Esophagus squamous epithelium (tissue), 5 donors: ENCODE measurements at places on chromosomes 7 and 10.

- H3K27me3 ChIP-seq, result no peaks in the 10 kb centered on the region
- H3K4me3 ChIP-seq, result no peak within 1 kb of the TSS
- H3K36me3 ChIP-seq, result no peaks in the 10 kb centered on the region
- H3K4me1 ChIP-seq, result peaks cover 14% of the 10 kb centered on the region
Observed at GRCh38 chr7:100655908-100656674, at the start of gene ACTL6B. Gene ACTL6B, minus strand, starts transcription at chr7:100656448. Its CDS starts 94 bp downstream, at chr7:100656354.

- peak overlapping the region; percentile 76 for H3K27ac ChIP-seq
- H3K36me3 ChIP-seq, result peaks cover 6% of the 10 kb centered on the region
- H3K27me3 ChIP-seq, result no peaks in the 10 kb centered on the region
- peak overlapping the region; percentile 18 for H3K4me3 ChIP-seq
Observed at GRCh38 chr10:102783568-102783967, 39.8 kb downstream of the WBP1L start.

GRCh38 chr10:19937989-19938388 is 121.8 kb downstream of the PLXDC2 start:
- H3K4me1 ChIP-seq, result peaks cover under 1% of the 10 kb centered on the region
- no peaks in the 10 kb centered on the region for H3K36me3 ChIP-seq
- DNase-seq, result no peak
- H3K4me3 ChIP-seq, result no peak overlapping the region

- H3K27ac ChIP-seq, result no peak overlapping the region
- no peak overlapping the region for H3K4me3 ChIP-seq
- no peaks in the 10 kb centered on the region for H3K36me3 ChIP-seq
- DNase-seq, result no peak
- no peaks in the 10 kb centered on the region for H3K27me3 ChIP-seq
Observed at GRCh38 chr10:16904639-16905061, 87.4 kb upstream of the RSU1 start.

- H3K4me1 ChIP-seq, result no peaks in the 10 kb centered on the region
- no peak for DNase-seq
- no peaks in the 10 kb centered on the region for H3K27me3 ChIP-seq
- no peak overlapping the region for H3K4me3 ChIP-seq
- H3K36me3 ChIP-seq, result no peaks in the 10 kb centered on the region
Observed at GRCh38 chr7:40622941-40623501, 488.2 kb downstream of the SUGCT start.

DNA sequence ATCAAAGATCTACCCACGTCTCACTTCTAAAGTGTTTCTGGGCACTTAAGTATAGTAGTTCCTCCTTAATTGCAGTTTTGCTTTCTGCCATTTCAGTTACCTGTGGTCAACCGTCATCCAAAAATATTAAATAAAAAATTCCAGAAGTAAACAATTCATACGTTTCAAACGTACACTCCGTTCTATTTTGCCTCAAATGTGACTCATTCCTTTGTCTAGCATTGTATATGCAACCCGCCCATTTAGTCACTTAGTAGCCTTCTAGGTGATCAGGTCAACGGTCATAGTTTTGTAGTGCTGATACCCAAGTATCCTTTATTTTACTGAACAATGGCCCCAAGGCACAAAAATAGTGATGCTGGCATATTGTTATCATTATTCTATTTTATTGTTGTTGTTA is 33.8 kb downstream of the HGF start:
- DNase-seq, result no peak
- H3K4me3 ChIP-seq, result no peak overlapping the region
- no peaks in the 10 kb centered on the region for H3K36me3 ChIP-seq
- H3K27ac ChIP-seq, result no peak overlapping the region
- H3K27me3 ChIP-seq, result no peaks in the 10 kb centered on the region
- H3K4me1 ChIP-seq, result no peaks in the 10 kb centered on the region

DNA sequence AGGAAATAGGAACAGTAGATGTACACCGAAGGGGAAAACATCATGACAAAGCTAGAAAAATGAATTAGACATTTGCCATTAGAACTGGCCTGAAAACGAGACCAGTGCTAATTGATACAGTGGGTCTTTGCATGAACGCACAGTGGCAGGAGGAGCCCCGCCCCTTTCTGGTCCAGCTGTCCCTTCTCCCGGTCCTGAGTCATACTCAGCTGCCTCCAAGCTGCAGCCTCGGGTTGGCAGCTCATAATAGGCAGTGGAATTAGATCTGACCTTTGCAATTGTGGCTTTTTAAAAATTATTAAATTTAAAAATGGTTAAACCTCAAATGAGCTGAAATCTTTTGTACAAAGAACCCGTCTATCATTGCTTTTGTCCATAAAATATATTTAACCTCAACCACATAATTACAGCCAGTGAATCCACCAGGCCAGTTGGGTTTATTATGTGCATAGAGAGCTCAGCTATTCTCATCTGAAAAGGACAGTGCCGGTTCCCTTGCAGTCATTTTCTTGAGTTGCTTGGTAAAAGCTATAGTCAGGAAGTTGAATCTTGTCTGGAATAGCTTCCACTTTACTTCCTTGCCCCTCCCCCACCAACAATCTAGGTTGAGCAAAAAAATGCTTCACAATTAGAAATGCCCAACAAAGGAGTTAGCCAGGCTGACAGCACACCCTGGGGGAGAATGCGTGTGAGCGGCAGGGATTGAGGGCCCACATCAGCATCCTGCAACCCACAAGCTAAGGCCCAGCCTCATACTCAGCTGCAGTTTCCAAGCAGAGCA is 147.1 kb downstream of the BUB3 start:
- H3K4me3 ChIP-seq, result no peak overlapping the region
- H3K27ac ChIP-seq, result no peak overlapping the region
- no peak for DNase-seq
- H3K36me3 ChIP-seq, result no peaks in the 10 kb centered on the region
- no peaks in the 10 kb centered on the region for H3K27me3 ChIP-seq

GRCh38 chr10:28915989-28916588 is 238.8 kb downstream of the BAMBI start:
- H3K4me1 ChIP-seq, result no peaks in the 10 kb centered on the region
- H3K27ac ChIP-seq, result no peak overlapping the region
- peaks cover 22% of the 10 kb centered on the region for H3K27me3 ChIP-seq
- DNase-seq, result no peak
- no peaks in the 10 kb centered on the region for H3K36me3 ChIP-seq

- H3K36me3 ChIP-seq, result no peaks in the 10 kb centered on the region
- H3K27ac ChIP-seq, result no peak overlapping the region
- no peak overlapping the region for H3K4me3 ChIP-seq
- no peaks in the 10 kb centered on the region for H3K4me1 ChIP-seq
Observed at GRCh38 chr10:6044060-6044459, 18.1 kb downstream of the IL2RA start.

DNA sequence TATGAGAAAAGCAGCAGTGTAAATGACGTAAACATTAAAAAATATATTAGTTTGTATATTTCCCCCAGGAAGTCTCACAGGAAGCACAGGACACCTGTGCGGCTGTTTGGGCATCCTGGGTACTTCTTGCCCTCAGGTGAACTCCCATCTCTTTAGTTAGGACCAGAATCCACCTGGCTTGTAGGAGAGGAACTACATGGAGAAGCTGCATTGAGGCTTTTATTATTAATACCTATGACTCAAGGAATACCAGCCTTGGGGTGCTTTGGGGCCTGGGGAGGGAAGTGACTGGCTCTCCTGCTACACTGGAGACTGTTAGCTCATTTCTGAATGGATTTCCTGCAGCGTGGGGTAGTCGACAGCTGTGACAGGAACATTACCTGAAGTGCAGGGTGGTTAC is 40.0 kb upstream of the GSDME start:
- no peak overlapping the region for H3K27ac ChIP-seq
- no peaks in the 10 kb centered on the region for H3K27me3 ChIP-seq
- no peak for DNase-seq
- H3K4me1 ChIP-seq, result no peaks in the 10 kb centered on the region
- H3K4me3 ChIP-seq, result no peak overlapping the region
- no peaks in the 10 kb centered on the region for H3K36me3 ChIP-seq

GRCh38 chr10:3683560-3683959 is 101.4 kb downstream of the KLF6 start:
- peaks cover 7% of the 10 kb centered on the region for H3K4me1 ChIP-seq
- no peak overlapping the region for H3K27ac ChIP-seq
- no peaks in the 10 kb centered on the region for H3K27me3 ChIP-seq
- no peak overlapping the region for H3K4me3 ChIP-seq

- no peaks in the 10 kb centered on the region for H3K36me3 ChIP-seq
- H3K27ac ChIP-seq, result peak overlapping the region; percentile 92
- H3K27me3 ChIP-seq, result no peaks in the 10 kb centered on the region
- H3K4me1 ChIP-seq, result peaks cover 35% of the 10 kb centered on the region
- DNase-seq, result peak; percentile 35
Observed at GRCh38 chr10:11684717-11685645, 57.2 kb upstream of the ECHDC3 start.

- H3K36me3 ChIP-seq, result no peaks in the 10 kb centered on the region
- no peak for DNase-seq
- no peaks in the 10 kb centered on the region for H3K27me3 ChIP-seq
- no peak overlapping the region for H3K27ac ChIP-seq
- H3K4me3 ChIP-seq, result no peak overlapping the region
Observed at GRCh38 chr7:32661929-32662328, 166.6 kb downstream of the AVL9 start.

DNA sequence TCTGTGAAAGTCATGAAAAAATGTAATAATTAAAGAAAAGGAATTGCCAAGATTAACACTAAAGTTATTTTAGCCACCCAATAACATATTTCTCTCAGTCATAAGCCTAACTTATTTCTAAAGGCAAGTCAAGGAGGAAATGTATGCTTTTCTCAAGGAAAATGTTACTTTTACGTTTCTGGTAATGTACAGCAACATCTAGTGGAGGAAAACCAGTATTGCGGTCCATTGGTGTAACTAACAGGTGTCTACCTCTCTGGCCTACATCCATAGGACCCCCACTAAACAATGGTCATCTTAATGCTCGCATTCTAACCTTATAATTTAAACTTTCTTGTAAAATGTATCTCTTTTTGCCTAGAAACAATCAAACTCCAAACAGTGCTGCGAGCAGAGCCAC is 437.5 kb downstream of the KIF20B start:
- no peaks in the 10 kb centered on the region for H3K36me3 ChIP-seq
- no peaks in the 10 kb centered on the region for H3K27me3 ChIP-seq
- H3K27ac ChIP-seq, result no peak overlapping the region
- H3K4me1 ChIP-seq, result no peaks in the 10 kb centered on the region
- DNase-seq, result no peak

- H3K27ac ChIP-seq, result peak overlapping the region; percentile 26
- H3K27me3 ChIP-seq, result no peaks in the 10 kb centered on the region
- H3K36me3 ChIP-seq, result peaks cover 45% of the 10 kb centered on the region
- H3K4me3 ChIP-seq, result no peak overlapping the region
- peaks cover 19% of the 10 kb centered on the region for H3K4me1 ChIP-seq
- DNase-seq, result no peak
Observed at GRCh38 chr10:6114299-6114698, 25.5 kb downstream of the RBM17 start.

DNA sequence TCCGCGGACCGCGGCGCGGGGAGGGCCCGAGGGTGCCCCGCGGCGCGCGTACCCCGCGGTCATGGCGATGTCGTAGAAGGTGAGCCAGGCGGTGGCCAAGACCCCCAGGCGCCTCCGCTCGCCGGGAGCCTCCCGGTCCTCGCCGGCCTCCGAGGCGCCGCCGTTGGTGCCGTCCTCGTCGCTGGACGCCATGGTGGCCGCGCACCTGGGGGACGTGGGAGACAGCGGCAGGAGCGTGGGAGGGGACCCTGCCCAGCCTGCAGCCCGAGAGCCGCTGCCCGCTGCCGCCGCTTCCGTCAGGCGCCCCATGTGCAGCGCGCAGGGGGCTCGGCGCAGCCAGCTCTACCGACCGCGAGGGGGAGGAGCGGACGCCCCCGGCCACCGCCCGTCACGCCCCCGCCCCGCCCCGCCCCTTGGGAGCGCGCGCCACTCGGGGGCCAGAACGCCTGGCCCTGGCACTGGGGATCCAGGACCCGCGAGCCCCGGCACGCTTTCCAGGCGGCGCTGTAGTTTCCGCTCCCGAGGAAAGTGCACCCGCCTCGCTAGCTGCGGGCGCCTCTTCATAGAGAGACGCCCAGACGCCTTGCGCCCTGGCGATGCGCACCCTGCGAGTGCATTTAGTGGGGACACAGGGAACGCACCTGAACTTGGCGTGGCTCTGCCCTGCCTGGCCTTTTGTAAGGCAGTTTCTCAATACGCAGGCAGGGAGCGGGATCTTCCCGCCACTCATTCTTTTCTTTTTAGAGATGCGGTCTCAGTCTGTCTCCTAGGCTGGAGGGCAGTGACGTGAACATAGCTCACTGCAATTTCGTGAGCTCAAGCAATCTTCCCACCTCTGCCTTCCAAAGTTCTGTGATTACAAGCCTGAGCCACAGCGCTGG is at the start of gene HACD1:
Gene HACD1 (minus strand): TSS at position 344 of the 881 bp plus-strand sequence. CDS start 35 bp downstream, at position 309.
- no peaks in the 10 kb centered on the region for H3K27me3 ChIP-seq
- H3K36me3 ChIP-seq, result no peaks in the 10 kb centered on the region
- DNase-seq, result no peak
- no peaks in the 10 kb centered on the region for H3K4me1 ChIP-seq
- H3K27ac ChIP-seq, result peak within 1 kb of the TSS; percentile 95

- no peaks in the 10 kb centered on the region for H3K36me3 ChIP-seq
- H3K27me3 ChIP-seq, result no peaks in the 10 kb centered on the region
- no peak overlapping the region for H3K27ac ChIP-seq
- no peak for DNase-seq
- H3K4me1 ChIP-seq, result no peaks in the 10 kb centered on the region
Observed at GRCh38 chr7:11374629-11375028, 401.0 kb downstream of the PHF14 start.

GRCh38 chr7:4878336-4879335 is 4.9 kb downstream of the RADIL start:
- H3K27ac ChIP-seq, result no peak overlapping the region
- no peak for DNase-seq
- H3K4me3 ChIP-seq, result no peak overlapping the region
- no peaks in the 10 kb centered on the region for H3K36me3 ChIP-seq
- H3K4me1 ChIP-seq, result no peaks in the 10 kb centered on the region

DNA sequence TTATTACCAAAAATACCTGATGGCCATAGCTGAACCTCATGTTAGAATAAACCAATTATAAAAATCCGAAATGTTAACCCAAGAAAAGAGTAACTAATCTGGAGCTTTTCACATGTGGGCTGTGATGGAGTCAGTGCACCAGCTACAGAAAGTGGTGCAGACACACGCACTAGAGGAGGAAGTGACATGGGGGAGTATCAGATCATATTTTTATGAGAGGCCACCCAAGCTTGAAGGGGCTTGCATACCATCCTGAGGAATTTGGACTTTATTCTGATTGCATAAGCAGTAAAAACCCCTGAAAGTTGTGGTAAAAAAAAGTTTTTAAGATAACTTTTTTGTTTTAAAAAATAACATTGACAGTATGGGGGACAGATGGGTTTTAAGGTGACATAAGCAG is 1148.5 kb upstream of the CELF2 start:
- H3K4me3 ChIP-seq, result no peak overlapping the region
- H3K27me3 ChIP-seq, result no peaks in the 10 kb centered on the region
- H3K36me3 ChIP-seq, result no peaks in the 10 kb centered on the region
- no peak overlapping the region for H3K27ac ChIP-seq
